ENCODE measurements at places on chromosomes 13 and 19. TPM values are rescaled to one million over a fixed set of nuclear protein-coding genes. Genes with fewer than 3 reads are reported as not detected.

SERP2 gene
- total RNA-seq = 6.5 TPM

DNA sequence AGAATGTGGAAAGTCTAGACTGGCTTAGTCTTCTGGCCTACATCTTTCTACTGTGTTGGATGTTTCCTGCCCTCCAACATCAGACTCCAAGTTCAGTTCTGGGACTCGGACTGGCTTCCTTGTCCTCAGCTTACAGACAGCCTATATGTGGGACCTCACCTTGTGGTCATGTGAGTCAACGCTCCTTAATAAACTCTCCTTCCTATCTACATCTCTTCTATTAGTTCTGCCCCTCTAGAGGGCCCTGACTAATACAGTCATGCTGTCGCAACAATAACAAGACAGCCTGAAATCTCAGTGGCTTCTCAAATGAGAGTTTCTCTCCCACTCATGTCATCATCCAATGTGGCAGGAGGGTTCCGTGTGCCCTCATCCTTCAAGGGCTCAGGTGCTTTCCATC lies 347.8 kb downstream of the MZT1 start:
- no peak overlapping the region for H3K27ac ChIP-seq
- H3K27me3 ChIP-seq = no peaks in the 10 kb centered on the region
- no peak overlapping the region for H3K4me3 ChIP-seq

DNA sequence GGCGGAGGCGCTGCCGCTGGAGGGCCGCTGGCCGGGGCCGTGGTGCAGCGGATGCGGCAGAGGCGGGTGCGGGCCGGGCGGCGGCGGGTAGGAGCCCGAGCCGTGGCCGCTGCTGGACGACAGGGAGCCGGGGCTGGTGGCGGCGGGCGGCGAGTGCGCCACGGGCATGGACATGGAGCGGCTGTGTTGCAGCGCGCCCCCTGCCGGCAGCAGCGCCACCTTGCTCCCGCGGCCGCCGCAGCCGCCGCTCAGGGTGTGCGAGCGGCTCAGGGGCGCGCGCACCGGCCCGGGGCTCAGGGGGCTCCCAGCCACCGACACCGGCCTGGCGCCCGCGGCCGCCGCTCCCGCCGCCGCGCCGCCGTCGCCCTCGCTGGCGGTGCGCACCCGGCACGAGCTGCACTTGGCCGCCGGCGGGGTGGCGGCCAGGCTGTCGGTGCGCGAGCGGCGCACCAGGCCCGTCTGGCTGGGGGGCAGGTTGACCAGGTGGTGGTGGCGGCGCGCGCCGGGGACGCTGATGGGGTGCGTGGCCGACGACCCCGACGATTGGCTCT lies 1.7 kb downstream of the IRS2 start:
- H3K36me3 ChIP-seq = no peaks in the 10 kb centered on the region
- H3K4me1 ChIP-seq = no peaks in the 10 kb centered on the region
- H3K4me3 ChIP-seq = peak overlapping the region; percentile 64
- H3K27ac ChIP-seq = no peak overlapping the region
- DNase-seq = peak; percentile 99

DNA sequence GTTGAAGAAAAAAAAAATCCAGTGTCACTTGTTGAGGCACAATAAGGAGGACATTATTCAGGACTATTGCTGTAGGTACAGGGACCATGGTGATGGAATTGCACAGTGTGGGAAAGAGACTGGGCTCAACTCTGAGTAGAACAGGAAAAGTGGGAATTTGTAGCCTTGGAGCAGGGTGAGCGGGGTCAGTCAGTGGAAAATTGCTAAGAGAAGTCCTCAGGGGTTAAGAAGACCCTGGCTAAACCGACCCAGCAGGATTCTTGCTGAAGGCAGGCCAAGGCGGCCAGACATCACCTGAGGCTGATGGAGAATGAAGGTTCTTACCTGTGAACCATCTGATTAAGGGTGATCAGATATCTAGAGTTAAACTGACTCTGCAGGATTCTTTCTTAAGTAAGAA lies 12.5 kb downstream of the LAIR2 start:
- DNase-seq = no peak
- H3K4me3 ChIP-seq = no peak overlapping the region
- H3K27ac ChIP-seq = no peak overlapping the region
- no peaks in the 10 kb centered on the region for H3K36me3 ChIP-seq
- H3K4me1 ChIP-seq = no peaks in the 10 kb centered on the region

DNA sequence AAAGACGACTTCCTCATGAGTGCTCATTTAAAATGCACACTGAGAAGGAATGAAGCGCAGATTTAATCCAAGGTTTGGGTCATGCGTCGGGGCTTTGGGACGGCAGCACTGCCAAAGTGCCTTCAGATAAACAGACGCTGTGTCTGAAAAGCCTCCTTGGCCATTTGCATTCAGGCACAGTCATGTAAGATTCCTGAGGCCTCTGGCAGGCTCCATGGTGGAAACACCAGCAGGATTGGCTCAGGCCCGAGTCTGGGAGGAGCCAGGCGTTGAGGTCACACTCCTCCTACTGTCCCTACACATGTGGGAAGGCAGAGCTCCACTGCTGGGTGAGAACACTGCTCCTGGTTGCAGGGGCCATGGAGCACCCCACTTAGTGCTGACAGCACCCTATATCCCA lies 113.3 kb upstream of the KL start:
- H3K27ac ChIP-seq = no peak overlapping the region
- peak overlapping the region; percentile 23 for H3K4me3 ChIP-seq
- peak; percentile 46 for DNase-seq
- H3K4me1 ChIP-seq = peaks cover 18% of the 10 kb centered on the region
- no peaks in the 10 kb centered on the region for H3K27me3 ChIP-seq

PSG3 gene
- not detected for total RNA-seq

DNA sequence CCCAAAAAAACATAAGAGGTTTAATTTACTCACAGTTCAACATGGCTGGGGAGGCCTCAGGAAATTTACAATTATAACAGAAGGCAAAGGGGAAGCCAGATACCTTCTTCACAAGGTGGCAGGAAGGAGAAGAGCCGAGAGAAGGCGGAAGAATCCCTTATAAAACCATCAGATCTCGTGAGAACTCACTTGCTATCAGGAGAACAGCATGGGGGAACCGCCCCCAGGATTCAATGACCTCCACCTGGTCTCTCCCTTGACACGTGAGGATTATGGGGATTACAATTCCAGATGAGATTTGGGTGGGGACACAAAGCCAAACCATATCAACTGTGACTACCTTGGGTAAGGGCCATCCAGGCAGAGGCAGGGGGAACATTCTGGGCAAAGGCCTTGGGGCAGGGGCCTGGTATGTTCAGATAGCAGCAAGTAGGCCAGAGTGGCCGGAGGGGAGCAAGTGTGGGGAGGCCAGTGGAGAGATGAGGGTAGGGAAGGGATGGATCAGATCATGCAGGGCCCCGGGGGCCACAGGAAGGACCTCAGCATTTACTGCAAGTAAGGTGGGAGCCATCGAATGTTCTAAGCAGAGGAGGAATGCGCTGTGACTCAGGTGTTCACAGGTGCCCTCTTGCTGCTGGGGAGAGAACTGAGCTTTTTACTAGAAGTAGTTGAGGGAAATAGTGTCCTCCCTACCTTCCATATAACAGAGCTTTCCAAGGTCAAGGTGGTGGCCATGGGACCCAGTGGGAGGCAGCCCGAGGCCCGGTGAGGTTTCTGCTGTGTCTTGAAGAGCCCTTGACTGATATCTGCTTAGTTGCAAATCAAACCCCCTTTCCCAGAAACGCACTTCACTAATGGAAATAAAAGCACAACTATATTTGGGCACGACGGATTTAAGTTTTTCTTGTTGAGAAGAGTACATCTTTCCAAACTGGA lies 18.0 kb downstream of the RAB3D start:
- DNase-seq = no peak
- no peaks in the 10 kb centered on the region for H3K36me3 ChIP-seq
- no peak overlapping the region for H3K4me3 ChIP-seq
- H3K27me3 ChIP-seq = no peaks in the 10 kb centered on the region

DNA sequence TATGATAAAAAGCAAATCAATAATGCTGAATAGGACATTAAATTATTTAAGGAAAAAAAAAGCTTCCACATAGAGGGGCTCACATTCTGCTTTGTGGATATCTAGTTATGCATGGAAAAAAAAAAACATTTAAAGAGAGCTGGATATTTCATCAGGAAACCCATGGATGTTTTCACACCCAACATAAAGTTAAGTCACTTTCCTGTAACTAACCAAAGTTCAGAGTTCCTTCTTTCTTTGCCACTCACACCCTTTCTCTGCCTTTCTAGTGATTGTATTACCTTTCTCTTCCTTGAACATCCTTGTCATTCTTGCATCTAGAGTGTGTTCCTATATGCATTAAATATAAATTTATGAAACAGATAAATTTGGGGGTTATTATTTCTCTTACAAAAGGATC lies 47.2 kb downstream of the RFXAP start:
- H3K36me3 ChIP-seq = no peaks in the 10 kb centered on the region
- no peak overlapping the region for H3K4me3 ChIP-seq
- H3K27ac ChIP-seq = no peak overlapping the region
- no peaks in the 10 kb centered on the region for H3K4me1 ChIP-seq
- no peaks in the 10 kb centered on the region for H3K27me3 ChIP-seq

GRCh38 chr19:1851654-1852580 lies 3.6 kb upstream of the REXO1 start:
- DNase-seq = no peak
- peaks cover 2% of the 10 kb centered on the region for H3K36me3 ChIP-seq
- no peaks in the 10 kb centered on the region for H3K27me3 ChIP-seq
- H3K27ac ChIP-seq = no peak overlapping the region
- H3K4me3 ChIP-seq = no peak overlapping the region

Data from osteoblast (primary cell).